ENCODE measurements at places on chromosomes 5 and 9. TPM values are rescaled to one million over a fixed set of nuclear protein-coding genes. Genes with fewer than 3 reads are reported as not detected.

Gene MIER3
- 24.5 TPM for total RNA-seq

Gene NCS1
- total RNA-seq: 59.8 TPM

Gene IFNA2
- not detected for total RNA-seq

Gene MORN5
- total RNA-seq: not detected

Gene PRRX2
- 3.9 TPM for total RNA-seq

Gene PCDHB7
- total RNA-seq: 1.1 TPM

Gene CARTPT
- total RNA-seq: not detected

Gene DRD1
- total RNA-seq: not detected

Gene MAN2A1
- total RNA-seq: 68.4 TPM

Gene SHOC1
- total RNA-seq: under 0.01 TPM

Gene COL15A1
- 5.9 TPM for total RNA-seq

Gene PCDHA2
- total RNA-seq: under 0.01 TPM

Gene PCDHB9
- total RNA-seq: 0.56 TPM

Gene F2RL1
- 24.3 TPM for total RNA-seq

Gene PCDHGA7
- 3.7 TPM for total RNA-seq

Gene IL12B
- total RNA-seq: not detected

Gene PAEP
- not detected for total RNA-seq

Gene ZFP2
- total RNA-seq: under 0.01 TPM

Gene SLC22A4
- 2.3 TPM for total RNA-seq

Gene DOCK8
- 0.19 TPM for total RNA-seq

Gene PIGO
- 11.6 TPM for total RNA-seq

Gene TRIM7
- total RNA-seq: 3.1 TPM

Gene PCDHB12
- total RNA-seq: 0.28 TPM

Gene TMEM8B
- 2.0 TPM for total RNA-seq

Gene ISOC1
- total RNA-seq: 32.6 TPM

Gene ZNF483
- 1.2 TPM for total RNA-seq

Gene GFRA3
- not detected for total RNA-seq

Gene SLC25A2
- 0.19 TPM for total RNA-seq

Gene LHX6
- under 0.01 TPM for total RNA-seq

Gene VAV2
- 15.2 TPM for total RNA-seq
